ENCODE measurements at places on chromosomes 16 and 17. TPM values are rescaled to one million over a fixed set of nuclear protein-coding genes. Genes with fewer than 3 reads are reported as not detected.

The LGALS9 gene
- 11.7 TPM for total RNA-seq

DNA sequence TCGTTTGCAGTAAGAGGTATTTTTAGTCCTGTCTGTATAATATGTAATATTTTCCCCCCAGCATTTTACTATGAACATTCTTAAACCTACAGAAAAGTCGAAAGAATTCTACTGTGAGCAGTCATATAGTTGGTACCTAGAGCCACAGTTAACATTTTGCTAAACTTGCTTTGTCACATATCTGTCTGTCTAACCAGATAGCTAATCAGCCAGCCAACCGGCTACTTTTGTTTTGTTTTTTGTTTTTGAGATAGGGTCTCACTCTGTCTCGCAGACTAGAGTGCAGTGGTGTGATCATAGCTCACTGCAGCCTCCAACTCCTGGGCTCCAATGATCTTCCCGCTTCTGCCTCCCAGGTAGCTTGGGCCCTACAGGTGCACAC lies 73.3 kb downstream of the ABCC1 start:
- no peak for DNase-seq

GRCh38 chr17:9202532-9202931 lies 181.2 kb downstream of the NTN1 start:
- DNase-seq = no peak

The KRT27 gene
- total RNA-seq = not detected

GRCh38 chr16:89135971-89136765 lies 35.4 kb upstream of the CDH15 start:
- no peak for DNase-seq
